ENCODE measurements at places on chromosomes 7 and 10. TPM values are rescaled to one million over a fixed set of nuclear protein-coding genes. Genes with fewer than 3 reads are reported as not detected.

The DNAJB6 gene
- 157 TPM for total RNA-seq

The IDI2 gene
- total RNA-seq, result not detected

The MOGAT3 gene
- not detected for total RNA-seq

The ADAM22 gene
- total RNA-seq, result 73.5 TPM

The LIPK gene
- total RNA-seq, result not detected

The AHR gene
- 6.9 TPM for total RNA-seq

The SLC13A1 gene
- total RNA-seq, result not detected

The ANKRD7 gene
- total RNA-seq, result 1.7 TPM

The C10orf105 gene
- 0.25 TPM for total RNA-seq

The MACC1 gene
- 0.25 TPM for total RNA-seq

The MTG1 gene
- total RNA-seq, result 15.7 TPM

The CFAP43 gene
- 10.6 TPM for total RNA-seq

The AKR1E2 gene
- total RNA-seq, result 25.6 TPM

Data from temporal lobe (tissue), 4 donors.